Frontal cortex (tissue), 4 donors: ENCODE measurements at places on chromosomes 5 and 9.

- DNase-seq: no peak
These were observed 67.0 kb downstream of the NDFIP1 start for GRCh38 chr5:142175461-142176142.

DNA sequence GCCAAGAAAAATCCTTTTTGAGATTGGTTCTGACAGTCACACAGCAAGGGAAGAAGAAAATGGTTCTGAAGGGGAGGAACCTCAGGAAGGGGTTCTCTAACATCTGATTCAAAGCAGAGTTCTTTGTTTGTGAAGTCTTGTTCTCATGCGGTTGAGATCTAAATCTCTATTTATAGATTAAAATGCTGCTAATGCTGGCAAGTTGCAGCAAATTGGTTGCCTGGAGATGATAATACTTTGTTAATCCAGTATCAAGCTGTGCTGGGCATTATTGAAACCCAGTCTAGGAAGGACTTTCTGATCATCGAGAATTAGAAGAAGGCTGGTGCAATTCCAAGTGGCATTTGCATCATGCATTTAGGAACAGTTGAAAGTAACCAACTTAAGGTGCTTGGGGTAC, 34.0 kb upstream of the SLC28A3 start:
- no peak for DNase-seq

- no peak for DNase-seq
These were observed 78.4 kb upstream of the PTGER4 start for GRCh38 chr5:40601198-40601868.

- no peak for DNase-seq
These were observed 63.8 kb upstream of the RARS1 start for GRCh38 chr5:168422431-168422830.

GRCh38 chr9:19133549-19134345, 6.5 kb upstream of the PLIN2 start:
- DNase-seq: no peak
